ENCODE measurements at places on chromosomes 5 and 9. TPM values are rescaled to one million over a fixed set of nuclear protein-coding genes. Genes with fewer than 3 reads are reported as not detected.

The CDC20B gene
- not detected for total RNA-seq

The C5orf52 gene
- not detected for total RNA-seq

The HRH2 gene
- 4.2 TPM for total RNA-seq

The ANKRD34B gene
- not detected for total RNA-seq

The PIGO gene
- total RNA-seq, result 23.4 TPM

The ADAMTS16 gene
- not detected for total RNA-seq

The SLC4A9 gene
- total RNA-seq, result not detected

The ZNF618 gene
- total RNA-seq, result 0.80 TPM

The CARD9 gene
- total RNA-seq, result 1.2 TPM

- no peak for DNase-seq
Observed at GRCh38 chr5:125409861-125410536, 663.6 kb upstream of the ZNF608 start.

DNA sequence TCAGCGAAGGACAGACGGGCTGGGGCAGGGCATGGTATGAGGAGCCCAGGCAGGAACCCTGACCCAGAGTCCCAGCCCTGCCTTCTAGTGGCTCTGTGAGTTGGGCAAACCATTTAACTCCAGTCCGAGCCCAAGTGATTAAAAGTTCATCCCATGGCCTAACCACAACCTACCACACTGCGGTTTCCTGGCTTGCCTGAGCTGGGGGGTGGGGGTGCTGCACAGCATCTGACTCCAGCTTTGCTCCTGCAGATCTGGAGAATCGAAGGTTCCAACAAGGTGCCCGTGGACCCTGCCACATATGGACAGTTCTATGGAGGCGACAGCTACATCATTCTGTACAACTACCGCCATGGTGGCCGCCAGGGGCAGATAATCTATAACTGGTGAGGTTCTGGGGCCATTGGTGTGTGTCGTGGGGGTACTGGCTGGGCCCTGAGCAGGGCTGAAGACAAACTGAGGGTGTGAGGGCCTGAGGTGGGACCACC, 49.0 kb downstream of the STOM start:
- DNase-seq, result peak; percentile 5

DNA sequence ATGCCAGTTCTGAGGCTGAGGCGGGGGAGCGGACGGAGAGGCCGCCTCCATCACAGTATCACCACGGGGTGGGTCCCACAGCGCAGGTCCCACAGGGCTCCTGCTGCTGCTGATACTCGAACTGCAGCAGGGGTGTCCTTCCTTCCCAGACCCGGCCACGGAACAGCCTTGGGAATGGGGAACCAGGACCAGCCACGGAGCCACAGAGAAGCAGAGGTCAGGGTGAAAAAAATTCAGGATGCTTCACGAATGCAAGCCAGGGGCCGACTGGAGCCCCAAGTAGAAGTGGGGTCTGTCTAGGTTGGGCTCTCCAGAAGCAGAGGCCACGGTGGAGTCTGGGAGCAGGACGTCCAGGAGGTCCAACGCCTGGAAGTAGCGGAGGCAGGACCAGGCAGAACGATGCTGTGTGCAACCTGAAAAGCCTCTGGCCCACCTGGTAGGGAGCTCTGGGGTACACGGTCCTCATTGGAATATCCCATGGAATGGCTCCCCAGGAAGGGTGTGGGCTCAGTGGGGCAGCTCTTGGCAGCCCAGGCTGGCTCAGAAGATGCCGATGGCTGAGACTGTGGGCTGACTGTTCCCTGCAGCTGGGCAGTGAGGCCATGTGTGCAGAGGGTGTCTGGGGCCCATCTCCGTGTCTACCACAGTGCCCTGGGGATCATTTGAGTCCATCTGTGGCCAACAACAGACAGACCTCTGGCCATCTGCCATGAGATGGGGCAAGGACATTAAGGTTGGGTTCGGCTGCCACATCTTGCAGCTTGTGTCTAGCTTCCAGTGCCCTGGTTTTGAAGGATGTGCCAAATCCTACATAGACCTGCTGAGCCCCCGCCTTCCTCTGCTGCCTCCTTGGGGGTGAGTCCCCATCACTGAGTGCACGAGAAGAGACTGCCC, 66.9 kb upstream of the FCN1 start:
- DNase-seq, result no peak

DNA sequence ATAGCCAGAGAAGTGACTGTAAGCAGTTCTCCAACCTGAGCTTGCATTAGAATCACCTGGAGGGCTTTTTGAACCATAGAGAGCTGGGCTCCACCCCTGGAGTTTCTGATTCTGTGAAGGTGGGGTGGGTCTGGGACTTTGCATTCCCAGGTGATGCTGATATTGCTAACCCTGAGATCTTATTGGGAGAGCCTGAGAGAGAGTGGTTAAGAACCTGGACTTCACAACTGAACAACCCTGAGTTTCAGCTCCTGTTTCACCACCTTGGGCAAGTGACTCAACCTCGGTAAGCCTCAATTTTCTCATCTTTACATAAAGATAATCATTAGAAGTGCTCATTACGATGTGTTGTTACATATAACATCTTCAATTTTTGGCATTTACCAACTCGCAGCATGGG, 498.6 kb downstream of the EBF1 start:
- DNase-seq, result no peak

DNA sequence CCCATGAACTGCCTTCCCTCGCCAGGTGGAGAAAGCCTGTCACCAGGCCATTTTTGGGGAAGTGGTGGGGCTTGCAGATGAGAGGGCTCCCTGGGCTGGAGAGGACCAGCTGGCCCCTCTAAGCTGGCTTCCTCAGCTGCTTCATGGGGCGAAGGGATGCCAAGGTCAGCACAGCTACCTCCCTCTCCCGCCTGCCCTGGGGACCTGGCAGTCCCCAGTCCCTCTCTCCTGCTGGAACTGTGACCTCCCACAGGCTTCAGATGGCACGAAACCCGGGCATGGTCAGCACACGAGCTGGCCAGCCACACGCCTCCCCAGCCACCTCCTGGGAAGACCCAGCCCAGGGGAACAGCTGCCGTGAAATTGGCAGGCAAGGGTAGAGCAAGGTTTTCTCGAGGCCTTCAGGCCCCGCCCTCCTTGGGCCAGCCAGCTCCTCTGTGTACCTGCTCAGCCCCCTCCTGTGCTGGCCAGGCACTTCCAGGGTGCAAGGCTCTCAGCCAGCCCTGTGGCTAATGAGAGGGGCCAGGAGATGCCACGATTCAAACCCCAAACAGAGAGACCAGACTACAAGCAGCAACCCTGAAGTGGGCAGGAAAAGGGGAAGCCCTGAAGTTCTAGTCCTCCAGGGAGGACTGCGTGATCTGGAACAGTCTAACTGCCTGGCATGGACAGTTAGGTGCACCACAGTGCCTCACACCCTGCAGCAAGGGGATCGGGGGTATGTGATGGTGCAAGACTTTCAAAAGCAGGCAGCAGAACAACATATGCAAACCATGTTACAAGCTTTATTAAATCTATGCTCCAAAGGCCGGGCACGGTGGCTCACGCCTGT, 12.9 kb downstream of the PLPP7 start:
- no peak for DNase-seq

DNA sequence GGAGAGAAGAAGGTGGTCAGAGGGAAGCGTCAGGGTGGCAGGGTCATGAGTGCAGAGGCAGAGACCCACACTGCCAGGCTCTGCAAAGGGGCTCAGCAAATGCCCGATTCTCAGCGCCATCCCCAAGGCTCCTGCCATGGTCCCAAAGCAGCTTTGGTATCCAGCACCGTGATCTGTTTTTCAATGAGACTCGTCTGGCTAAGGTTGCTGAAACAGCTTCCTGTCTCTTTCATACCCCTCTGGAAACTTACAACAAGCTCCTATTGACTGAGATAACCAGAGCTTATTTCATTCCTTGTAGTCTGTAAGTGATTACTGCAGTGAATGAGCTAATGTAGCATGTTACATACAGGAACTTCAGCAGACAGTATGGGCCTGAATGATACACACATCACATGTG, 568.6 kb upstream of the DAP start:
- DNase-seq, result no peak

- DNase-seq, result no peak
Observed at GRCh38 chr5:164373876-164374275, 868.5 kb downstream of the MAT2B start.

DNA sequence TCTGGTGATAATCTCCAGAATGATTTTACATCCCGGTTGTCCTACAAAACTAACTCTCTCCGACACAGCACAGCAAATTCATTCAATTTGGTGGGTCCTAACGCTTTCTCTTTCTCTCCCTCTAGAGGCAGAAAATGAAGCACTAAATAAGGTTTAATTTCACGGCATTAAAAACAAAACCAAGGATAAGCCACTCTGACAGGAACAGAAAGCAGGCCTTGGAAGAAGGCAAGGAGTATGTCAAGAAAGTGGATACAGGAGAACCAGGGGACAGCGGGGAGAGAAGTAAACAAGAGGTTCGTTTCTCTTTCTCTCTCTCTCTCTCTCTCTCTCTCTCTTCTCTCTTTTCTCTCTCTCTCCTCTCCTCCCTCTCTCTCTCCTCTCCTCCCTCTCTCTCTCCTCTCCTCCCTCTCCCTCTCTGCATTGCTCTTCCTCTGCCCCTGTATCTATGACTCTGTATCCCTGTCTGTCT, 49.8 kb downstream of the EBF1 start:
- no peak for DNase-seq

DNA sequence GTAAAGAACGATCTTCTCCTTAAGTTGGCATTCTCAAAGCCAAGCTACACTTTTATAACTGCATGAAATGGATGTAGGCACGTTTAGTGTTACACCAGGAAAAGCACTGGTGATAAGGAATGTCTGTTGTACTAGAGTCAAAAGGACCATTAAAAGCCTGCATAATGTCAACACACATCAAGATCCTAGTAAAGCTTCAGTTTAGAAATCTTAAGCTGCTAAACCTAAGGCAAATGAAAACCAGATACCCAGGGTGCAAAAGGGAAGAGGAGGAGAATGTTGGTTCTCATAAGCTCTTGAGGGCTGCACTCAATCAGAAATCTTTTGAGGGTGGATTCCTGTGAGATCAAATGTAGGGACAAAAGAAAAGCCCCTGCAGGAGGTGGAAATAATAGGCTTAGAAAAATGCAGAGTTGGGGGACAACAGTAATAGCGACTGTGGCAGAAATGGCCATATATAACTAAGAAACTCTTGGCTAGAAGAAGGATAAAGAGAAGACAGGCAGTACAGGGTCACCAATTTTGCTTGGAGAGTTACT, 148.2 kb downstream of the FBXL17 start:
- DNase-seq, result no peak

GRCh38 chr9:17824191-17824590, 245.3 kb downstream of the SH3GL2 start:
- DNase-seq, result no peak

- DNase-seq, result no peak
Observed at GRCh38 chr9:105103776-105104175, 140.7 kb upstream of the SLC44A1 start.

DNA sequence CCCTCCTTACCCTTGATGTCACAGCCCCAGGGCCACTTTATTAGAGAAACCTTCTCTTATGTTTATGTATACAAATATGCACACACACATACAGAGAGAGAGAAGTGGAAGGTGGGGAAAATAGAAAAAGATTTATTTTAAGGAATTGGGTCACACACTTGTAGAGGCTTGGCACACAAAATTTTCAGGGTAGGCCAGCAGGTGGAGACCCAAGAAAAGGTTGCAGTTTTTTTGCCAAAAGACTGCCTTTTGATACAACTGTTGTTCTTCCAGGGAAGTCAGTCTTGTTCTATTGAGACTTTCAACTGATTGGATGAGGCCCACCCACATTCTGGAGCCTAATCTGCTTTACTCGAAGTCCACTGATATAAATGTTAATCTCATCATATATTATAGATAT, 131.1 kb upstream of the PPP1R2B start:
- DNase-seq, result no peak

GRCh38 chr9:88215196-88216125, 77.2 kb upstream of the SPATA31C2 start:
- no peak for DNase-seq

DNA sequence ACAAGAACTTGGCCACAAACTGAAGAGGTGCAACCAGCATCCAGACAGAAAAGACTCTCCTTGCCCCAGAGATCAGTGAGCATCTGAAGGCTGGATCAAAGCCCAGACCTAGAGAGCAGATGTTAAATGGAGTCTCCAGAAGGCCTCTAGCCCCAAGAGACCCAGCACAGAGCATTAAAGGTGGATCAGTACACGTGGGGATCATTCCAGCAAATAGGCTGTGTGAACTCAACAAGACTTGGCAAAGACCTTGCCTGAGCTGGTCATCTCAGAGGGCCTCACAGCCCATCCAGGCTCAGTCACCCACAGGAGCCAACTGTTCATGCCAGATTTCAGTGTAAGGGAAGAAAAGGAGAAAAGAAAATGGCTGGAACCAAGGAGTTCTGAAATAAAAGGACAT, 214.0 kb downstream of the ENC1 start:
- DNase-seq, result no peak

DNA sequence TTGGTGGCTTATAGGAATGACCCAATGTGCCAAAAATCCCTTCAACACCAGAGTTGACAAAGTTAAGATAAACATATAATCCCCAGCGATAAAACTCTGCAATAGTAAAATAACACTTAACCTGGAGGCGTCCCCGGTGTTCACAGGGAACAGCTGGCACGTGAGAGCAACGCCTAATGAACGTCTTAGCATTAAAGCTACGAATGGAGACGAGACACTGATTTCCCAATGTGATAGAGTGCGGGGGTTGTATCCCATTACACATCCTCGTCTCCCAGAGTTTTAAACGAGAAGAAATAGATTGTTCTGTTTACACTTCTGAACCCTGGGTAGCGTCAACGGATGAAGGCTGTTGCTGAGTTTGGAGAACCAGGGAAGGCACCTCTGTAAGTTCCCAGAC, 57.6 kb downstream of the PTCH1 start:
- DNase-seq, result no peak

- no peak for DNase-seq
Observed at GRCh38 chr9:27429436-27429835, 94.7 kb upstream of the IFNK start.

- no peak for DNase-seq
Observed at GRCh38 chr9:83554278-83554677, 16.1 kb upstream of the FRMD3 start.

DNA sequence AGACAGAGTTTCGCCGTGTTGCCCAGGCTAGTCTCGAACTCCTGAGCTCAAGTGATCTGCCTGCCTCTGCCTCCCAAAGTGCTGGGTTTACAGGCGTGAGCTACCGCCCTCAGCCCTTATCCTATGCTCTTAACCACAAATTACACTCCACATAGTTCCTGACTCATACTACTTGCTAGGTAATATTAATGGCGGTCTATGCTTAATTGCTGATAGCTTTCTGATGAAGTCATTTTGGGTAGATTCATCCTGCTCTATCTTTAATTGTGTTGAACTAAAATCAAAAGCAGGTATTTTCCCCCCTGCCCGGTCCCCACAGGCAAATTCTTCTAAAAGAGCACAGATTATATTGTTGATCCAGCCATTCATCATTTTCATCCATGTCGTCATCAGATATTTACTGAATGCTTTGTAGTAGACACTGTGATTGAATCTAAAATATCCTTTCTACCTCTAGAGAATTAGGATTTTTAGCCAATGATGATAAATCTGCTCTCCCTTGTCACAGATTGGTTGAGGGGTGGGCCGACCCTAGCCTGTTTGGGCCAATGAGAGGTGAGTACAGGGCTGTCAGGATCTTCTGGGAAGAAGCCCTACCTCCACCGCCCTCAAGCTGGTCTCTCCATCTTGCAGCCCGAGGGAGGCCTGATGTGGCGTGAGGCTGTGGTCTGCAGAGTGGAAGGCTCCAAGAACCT, 144.8 kb downstream of the NR3C1 start:
- no peak for DNase-seq
